ENCODE measurements at places on chromosomes 13 and 19. TPM values are rescaled to one million over a fixed set of nuclear protein-coding genes. Genes with fewer than 3 reads are reported as not detected.

DNA sequence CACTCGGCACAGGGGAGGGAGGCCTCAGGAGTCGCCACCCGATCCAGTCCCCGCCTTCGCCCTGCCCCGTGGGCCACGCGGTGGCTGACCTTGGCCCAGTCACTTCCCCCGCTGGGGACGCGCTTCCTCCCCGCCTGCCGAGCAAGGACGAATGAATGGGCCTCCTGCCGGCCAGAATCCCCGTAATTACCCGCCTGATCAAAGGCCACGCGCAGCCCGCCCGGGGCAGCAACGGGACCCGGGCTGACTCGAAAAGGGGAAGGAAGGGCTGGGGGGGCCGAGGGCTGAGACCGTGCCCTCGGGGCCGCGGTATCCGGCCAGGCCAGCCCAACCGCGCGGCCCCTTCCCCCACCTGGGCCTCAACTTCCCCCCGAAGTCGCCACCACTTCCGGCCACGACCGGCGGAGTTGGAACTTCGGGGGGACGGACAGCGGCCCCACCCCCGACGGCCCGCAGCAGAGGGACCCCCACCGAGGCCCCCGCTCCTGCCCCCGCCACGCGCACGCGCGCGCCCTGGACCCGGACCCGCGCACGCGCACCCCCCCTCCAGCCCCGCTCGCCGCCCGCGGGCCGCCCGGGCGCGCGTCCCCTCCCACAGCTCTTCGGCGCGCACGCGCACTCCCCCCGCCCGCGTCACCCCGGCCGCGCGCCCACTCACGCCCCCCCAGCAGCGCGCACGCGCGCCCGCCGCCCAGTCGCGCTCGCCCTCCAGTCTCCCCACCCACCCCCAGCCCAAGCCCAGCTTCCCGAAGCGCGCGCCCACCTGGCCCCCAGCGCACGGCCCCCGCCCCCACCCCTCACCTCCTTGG, 520 bp downstream of the ZNF787 start:
- H3K27me3 ChIP-seq: no peaks in the 10 kb centered on the region
- H3K27ac ChIP-seq: peak overlapping the region; percentile 95
- H3K36me3 ChIP-seq: no peaks in the 10 kb centered on the region
- peaks cover 57% of the 10 kb centered on the region for H3K4me1 ChIP-seq

- no peaks in the 10 kb centered on the region for H3K4me1 ChIP-seq
- H3K36me3 ChIP-seq: no peaks in the 10 kb centered on the region
- no peak for DNase-seq
- no peak overlapping the region for H3K4me3 ChIP-seq
Observed at GRCh38 chr19:33492090-33492489, 29.5 kb downstream of the PEPD start.

DNA sequence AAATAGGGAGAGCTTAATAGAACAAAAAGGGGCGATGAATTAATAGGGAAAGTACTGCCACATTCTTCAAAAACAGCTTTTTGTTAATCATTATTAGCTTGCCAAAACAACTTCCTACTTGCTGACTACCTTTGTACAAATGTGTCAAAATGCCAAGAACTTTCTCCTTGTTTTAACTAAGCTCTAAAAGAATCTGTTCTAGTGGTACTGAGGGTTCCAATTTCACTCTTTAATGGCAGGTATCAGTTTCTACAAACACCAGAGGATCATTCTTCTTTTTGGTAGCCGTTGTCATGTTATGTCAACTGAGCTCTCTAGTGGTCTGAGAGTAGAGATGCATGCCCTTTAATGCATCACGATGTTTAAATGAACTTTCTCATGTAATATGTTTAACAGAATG, 29.4 kb upstream of the FBXL3 start:
- no peak overlapping the region for H3K27ac ChIP-seq
- peaks cover 81% of the 10 kb centered on the region for H3K36me3 ChIP-seq
- DNase-seq: no peak

- no peaks in the 10 kb centered on the region for H3K36me3 ChIP-seq
- H3K4me3 ChIP-seq: no peak overlapping the region
- H3K27ac ChIP-seq: no peak overlapping the region
- no peak for DNase-seq
- no peaks in the 10 kb centered on the region for H3K4me1 ChIP-seq
- H3K27me3 ChIP-seq: no peaks in the 10 kb centered on the region
Observed at GRCh38 chr13:71618159-71618558, 248.8 kb downstream of the DACH1 start.

DNA sequence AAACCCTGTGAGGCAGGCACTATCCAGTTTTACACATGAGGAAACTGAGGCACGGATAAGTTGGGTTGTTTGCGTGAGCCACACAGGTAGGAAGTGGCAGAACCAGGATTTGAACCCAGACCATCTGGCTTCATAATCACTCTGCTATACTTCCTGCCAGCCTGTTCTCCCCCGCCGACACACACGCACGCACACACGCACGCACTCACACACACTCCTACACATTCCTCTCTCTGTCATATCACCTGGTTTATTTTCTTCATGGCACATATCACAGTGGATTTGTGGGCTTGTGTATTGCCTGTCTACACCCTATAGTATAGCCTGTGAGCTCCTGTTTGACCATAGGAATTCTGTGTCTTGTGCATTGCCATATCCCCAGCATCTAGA, 140.0 kb downstream of the SIPA1L3 start:
- no peaks in the 10 kb centered on the region for H3K36me3 ChIP-seq
- DNase-seq: no peak
- peak overlapping the region; percentile 89 for H3K27ac ChIP-seq
- H3K4me1 ChIP-seq: peaks cover 44% of the 10 kb centered on the region
- H3K4me3 ChIP-seq: no peak overlapping the region

DNA sequence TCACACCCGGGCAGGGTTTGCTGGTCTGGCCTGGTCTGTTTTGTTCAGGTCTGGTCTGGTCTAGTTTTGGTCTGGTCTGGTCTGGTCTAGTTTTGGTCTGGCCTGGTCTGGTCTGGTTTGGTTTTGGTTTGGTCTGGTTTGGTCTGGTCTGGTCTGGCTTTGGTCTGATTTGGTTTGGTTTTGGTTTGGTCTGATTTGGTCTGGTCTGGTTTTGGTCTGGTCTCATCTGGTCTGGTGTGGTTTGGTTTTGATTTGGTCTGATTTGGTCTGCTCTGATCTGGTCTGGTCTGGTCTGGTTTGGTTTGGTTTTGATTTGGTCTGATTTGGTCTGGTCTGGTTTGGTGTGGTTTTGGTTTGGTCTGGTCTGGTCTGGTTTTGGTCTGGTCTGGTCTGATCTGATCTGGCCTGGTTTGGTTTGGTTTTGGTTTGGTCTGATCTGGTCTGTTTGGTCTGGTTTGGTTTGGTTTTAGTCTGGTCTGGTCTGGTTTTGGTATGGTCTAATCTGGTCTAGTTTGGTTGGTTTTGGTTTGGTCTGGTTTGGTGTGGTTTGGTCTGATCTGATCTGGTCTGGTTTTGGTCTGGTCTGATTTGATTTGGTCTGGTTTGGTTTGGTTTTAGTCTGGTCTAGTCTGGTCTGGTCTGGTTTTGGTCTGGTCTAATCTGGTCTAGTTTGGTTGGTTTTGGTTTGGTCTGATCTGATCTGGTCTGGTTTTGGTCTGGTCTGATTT, 14.4 kb upstream of the F2RL3 start:
- H3K27ac ChIP-seq: peak overlapping the region; percentile 46
- H3K4me3 ChIP-seq: no peak overlapping the region
- no peak for DNase-seq
- H3K27me3 ChIP-seq: no peaks in the 10 kb centered on the region

- no peak overlapping the region for H3K4me3 ChIP-seq
- no peak for DNase-seq
- H3K27ac ChIP-seq: no peak overlapping the region
- no peaks in the 10 kb centered on the region for H3K27me3 ChIP-seq
Observed at GRCh38 chr19:55392820-55393761, 7.4 kb downstream of the RPL28 start.

DNA sequence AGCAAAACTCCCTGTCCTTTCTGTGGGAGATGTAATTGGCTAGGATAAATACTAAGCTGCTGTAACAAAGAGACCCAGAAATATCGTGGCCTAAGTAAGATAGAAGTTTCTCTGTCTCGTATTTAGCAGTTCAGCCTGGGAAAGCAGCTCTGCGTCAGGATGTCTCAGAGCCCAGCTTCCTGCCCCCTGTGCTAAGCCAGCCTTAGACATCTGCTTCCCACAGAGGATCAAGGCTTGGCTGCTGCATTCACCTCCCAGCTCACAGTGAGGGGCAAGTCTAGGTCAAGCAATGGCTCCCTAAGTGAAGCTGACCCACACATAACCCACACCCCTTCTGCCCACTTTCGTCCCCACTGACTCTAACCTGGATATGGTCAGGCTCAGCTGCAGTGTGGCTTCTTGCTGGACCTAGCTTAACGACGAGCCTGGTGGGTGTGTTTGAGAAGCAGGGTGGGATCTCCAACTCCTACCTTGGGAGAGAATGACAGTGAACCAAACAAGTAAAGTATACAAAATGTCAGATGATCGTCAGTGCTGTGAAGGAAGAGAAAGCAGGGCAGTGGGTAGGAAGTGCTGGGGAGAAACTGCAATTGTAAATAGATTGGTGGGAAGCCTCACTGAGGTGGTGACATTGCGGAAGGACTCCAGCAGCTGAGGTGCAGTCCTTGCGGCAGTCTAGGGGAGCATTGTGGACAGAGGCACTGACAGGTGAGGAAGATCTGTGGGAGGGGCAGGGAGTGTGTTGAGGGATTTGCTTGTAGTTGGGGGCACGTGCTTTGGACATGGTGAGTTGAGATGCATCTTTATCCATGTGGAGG, 82.9 kb downstream of the TNFRSF19 start:
- DNase-seq: no peak
- H3K27ac ChIP-seq: no peak overlapping the region
- peaks cover 8% of the 10 kb centered on the region for H3K27me3 ChIP-seq
- H3K36me3 ChIP-seq: no peaks in the 10 kb centered on the region
- H3K4me1 ChIP-seq: no peaks in the 10 kb centered on the region

GRCh38 chr19:4737955-4738600, 14.4 kb upstream of the DPP9 start:
- H3K36me3 ChIP-seq: no peaks in the 10 kb centered on the region
- H3K4me1 ChIP-seq: no peaks in the 10 kb centered on the region
- DNase-seq: no peak
- peaks cover 45% of the 10 kb centered on the region for H3K27me3 ChIP-seq
- H3K4me3 ChIP-seq: no peak overlapping the region

DNA sequence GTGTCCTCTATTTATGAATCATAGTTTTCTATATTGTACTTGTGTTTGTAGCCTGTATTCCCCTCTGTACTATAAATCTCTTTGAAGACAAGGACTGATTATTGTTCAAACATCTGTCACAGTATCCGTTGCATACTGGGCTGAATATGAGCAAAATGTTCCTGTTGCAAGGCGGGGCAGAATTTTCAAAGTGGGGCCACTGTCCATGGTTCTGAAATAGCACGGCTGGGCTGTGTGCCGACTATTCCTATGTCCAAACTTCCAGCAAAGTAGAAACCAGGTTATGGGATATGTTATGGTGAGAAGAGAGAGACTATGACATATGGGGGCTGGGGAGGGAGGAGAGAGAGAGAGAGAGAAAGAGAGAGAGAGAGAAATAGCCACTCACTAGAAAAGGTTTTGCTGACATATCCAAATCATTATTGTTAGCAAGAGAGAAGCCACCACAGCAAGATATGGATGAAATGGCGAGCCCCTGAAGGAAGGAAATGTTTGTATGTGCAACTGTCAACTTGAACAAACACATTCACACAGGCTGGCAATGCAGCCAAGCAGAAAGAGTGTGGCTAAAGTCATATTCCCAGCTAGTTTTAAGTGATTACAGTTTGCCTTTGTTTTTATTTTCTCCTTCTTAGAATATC, 107.0 kb upstream of the GPR12 start:
- no peaks in the 10 kb centered on the region for H3K36me3 ChIP-seq
- DNase-seq: no peak
- H3K27ac ChIP-seq: no peak overlapping the region
- H3K4me1 ChIP-seq: no peaks in the 10 kb centered on the region
- H3K4me3 ChIP-seq: no peak overlapping the region

DNA sequence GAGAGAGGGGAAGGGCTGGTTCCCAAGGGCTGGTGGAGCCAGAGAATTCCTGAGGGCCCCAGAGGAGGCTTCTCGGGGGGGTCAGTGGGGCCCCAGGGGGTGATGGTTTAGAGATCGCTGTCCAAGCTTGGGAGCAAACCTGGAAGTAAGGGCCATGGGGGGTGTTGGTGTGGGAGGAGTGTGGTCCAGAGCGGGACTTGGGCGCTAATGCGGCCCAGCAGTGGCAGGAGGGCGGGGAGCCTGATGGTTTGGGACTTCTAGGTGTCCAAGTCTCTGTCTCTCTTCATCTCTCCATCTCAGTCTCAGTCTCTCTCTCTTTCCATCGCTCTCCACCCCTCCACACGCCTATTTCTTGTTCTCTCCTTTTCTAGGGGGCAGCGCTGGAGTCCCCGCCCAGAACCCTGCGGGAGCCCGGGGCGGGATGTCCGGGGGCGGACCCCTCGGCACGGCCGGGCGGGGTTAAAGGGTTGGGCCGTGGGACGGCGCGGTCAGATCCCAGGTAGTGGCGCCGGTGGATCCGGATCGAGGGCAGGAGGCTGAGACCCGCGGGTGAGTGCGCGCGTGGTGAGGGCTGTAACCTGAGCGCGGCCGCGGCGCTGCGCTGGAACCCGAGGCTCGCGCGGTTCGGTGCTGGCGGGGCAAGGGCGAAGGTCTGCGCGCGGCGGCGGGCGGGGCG, at the start of gene CYP4F22:
Gene CYP4F22, plus strand, starts transcription at position 491 of the 676 bp plus-strand sequence. CDS start 16,812 bp downstream, outside the sequence.
- H3K4me3 ChIP-seq: peak within 1 kb of the TSS; percentile 58
- no peak for DNase-seq
- H3K36me3 ChIP-seq: no peaks in the 10 kb centered on the region
- H3K27me3 ChIP-seq: peaks cover 33% of the 10 kb centered on the region

GRCh38 chr13:19184176-19184575, 2.6 kb upstream of the TUBA3C start:
- no peaks in the 10 kb centered on the region for H3K27me3 ChIP-seq
- H3K36me3 ChIP-seq: no peaks in the 10 kb centered on the region
- no peak overlapping the region for H3K27ac ChIP-seq
- no peak for DNase-seq
- no peak overlapping the region for H3K4me3 ChIP-seq

DNA sequence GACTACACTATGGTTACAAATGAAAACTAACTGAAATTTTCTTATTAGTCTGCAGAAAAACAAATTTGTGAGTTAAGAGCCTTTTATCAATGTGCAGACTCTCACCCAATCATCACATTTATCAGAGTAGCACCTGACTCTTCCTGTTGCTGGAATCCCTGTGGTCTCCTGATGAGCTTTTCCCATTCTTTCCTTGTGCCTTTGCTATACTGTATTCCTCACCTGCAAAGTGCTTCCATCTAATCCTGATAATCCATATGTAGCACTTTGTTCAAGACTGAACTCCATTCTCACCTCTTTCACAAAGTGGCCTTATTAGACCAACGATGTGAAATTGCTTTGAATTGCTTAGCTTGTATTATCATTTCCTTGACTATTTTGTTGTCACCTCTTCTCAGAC, 225.3 kb downstream of the LHFPL6 start:
- H3K36me3 ChIP-seq: no peaks in the 10 kb centered on the region
- no peak overlapping the region for H3K4me3 ChIP-seq
- no peak overlapping the region for H3K27ac ChIP-seq
- H3K4me1 ChIP-seq: no peaks in the 10 kb centered on the region
- DNase-seq: no peak

GRIK5 gene
- 0.68 TPM for total RNA-seq

ATXN8OS gene
- total RNA-seq: not detected

KLK14 gene
- total RNA-seq: 0.59 TPM

ATP12A gene
- total RNA-seq: not detected

IL11 gene
- total RNA-seq: 0.96 TPM

Measured in T-cell (primary cell).